ENCODE measurements at places on chromosomes 12 and 14.

- no peak for DNase-seq
These were observed 111.9 kb upstream of the CPM start for GRCh38 chr12:69044887-69045286.

- no peak for DNase-seq
These were observed 31.2 kb downstream of the VEZT start for GRCh38 chr12:95248604-95249360.

- DNase-seq, result no peak
These were observed 18.7 kb downstream of the XRCC3 start for GRCh38 chr14:103696466-103697071.

GRCh38 chr14:90450667-90451066 is 53.8 kb downstream of the CALM1 start:
- DNase-seq, result no peak
